ENCODE measurements at places on chromosomes 7 and 10. TPM values are rescaled to one million over a fixed set of nuclear protein-coding genes. Genes with fewer than 3 reads are reported as not detected.

The AGBL3 gene
- 11.1 TPM for total RNA-seq

The NME8 gene
- not detected for total RNA-seq

The HOXA9 gene
- not detected for total RNA-seq

The SAP25 gene
- 51.7 TPM for total RNA-seq

The CH25H gene
- total RNA-seq: not detected

The SLC16A9 gene
- total RNA-seq: not detected

The SNX10 gene
- total RNA-seq: 33.6 TPM

The PNLIPRP1 gene
- not detected for total RNA-seq

The SGMS1 gene
- total RNA-seq: 43.5 TPM

The SPDYE8 gene
- not detected for total RNA-seq

The ODAD2 gene
- not detected for total RNA-seq

The GIMAP1 gene
- total RNA-seq: 0.30 TPM

The CCZ1 gene
- total RNA-seq: 74.1 TPM

The PRKCQ gene
- 0.15 TPM for total RNA-seq

The TEX47 gene
- not detected for total RNA-seq

The NUTM2A gene
- 0.96 TPM for total RNA-seq

The WNT8B gene
- total RNA-seq: not detected

The SPDYE1 gene
- 0.10 TPM for total RNA-seq
